ENCODE measurements at places on chromosomes 13 and 19.

- H3K27ac ChIP-seq: no peak overlapping the region
- H3K36me3 ChIP-seq: no peaks in the 10 kb centered on the region
- H3K4me1 ChIP-seq: peaks cover 20% of the 10 kb centered on the region
- no peaks in the 10 kb centered on the region for H3K27me3 ChIP-seq
- H3K4me3 ChIP-seq: no peak overlapping the region
Observed at GRCh38 chr13:38664906-38665305, 22.0 kb upstream of the FREM2 start.

GRCh38 chr19:29054886-29055675, 157.9 kb downstream of the UQCRFS1 start:
- no peak overlapping the region for H3K27ac ChIP-seq
- no peak for DNase-seq
- H3K4me1 ChIP-seq: no peaks in the 10 kb centered on the region
- H3K36me3 ChIP-seq: no peaks in the 10 kb centered on the region

DNA sequence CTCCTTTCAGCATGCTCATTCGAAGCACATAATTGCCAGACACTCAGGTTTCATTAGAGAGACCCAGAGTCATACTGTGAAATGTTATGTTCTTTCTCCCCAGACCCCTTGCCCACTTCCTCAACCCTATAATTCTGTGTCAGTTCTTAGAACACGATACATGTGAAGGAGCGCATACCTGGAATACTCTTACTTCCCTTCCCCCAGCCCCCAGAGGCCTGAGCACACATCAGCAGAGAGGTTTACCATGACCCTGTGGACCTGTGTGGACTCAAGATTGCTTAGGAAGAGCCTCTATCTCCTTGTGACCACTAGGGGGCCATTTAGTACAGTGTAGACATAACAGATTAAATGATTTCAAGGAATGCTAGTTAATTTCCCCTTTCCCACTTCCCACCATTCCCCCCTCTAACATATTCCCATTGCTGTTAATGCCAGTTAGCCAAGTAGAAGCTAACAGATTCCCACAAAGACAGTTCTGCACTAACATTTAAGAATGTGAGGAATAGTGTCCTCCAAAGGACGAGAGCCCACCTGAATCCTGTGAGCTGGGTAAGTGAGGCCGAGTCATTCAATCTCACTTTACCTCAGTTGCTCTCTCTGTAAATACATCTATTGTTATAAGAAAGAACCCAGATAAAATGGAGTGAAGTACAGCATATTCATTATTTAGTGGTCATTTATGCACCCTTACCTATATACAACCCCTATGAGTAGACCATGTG, 154.2 kb upstream of the MAB21L1 start:
- peaks cover 3% of the 10 kb centered on the region for H3K4me1 ChIP-seq
- no peak overlapping the region for H3K27ac ChIP-seq
- H3K27me3 ChIP-seq: no peaks in the 10 kb centered on the region
- no peaks in the 10 kb centered on the region for H3K36me3 ChIP-seq
- no peak overlapping the region for H3K4me3 ChIP-seq

DNA sequence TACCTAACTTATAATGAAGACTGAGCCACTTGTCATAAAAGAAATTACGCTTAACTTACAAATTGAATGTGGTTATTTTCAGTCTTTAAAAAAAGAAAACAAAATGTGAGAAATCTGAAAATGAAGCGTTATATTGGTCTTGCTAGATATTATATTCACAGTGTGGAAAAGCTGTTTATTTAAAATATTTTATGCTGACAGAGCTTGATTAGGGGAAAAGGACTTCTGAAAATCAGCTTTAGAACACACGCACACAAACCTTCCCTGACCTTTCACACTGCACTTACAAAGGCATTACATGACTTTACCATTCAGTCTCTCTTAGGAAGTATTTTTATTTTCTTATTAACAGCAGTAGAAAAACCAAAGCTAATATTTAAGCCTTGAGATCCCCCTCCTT, 461.5 kb downstream of the DIAPH3 start:
- H3K36me3 ChIP-seq: peaks cover 2% of the 10 kb centered on the region
- no peaks in the 10 kb centered on the region for H3K27me3 ChIP-seq
- peaks cover 27% of the 10 kb centered on the region for H3K4me1 ChIP-seq
- peak overlapping the region; percentile 21 for H3K27ac ChIP-seq
- no peak overlapping the region for H3K4me3 ChIP-seq

DNA sequence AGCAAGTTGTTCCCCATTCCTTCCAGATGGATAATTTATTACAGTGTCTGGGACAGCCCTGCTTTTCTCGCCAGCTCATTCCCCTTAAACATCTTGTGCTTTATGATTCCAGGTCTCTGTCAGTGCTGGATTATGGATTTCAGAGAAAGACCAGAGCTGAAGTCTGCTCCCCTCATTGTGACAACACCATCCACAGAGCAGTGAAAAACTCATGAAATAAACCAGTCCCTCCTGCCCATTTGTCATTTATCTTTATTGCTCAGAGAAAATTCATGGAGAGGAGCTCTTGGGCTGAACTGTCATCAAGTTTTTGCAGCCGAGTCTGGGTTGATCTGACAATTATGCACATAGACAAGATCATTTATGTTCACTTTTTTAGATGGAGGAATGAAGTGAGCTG, 92.7 kb upstream of the GPR12 start:
- no peak for DNase-seq
- H3K27me3 ChIP-seq: peaks cover 24% of the 10 kb centered on the region
- H3K27ac ChIP-seq: no peak overlapping the region
- no peak overlapping the region for H3K4me3 ChIP-seq
- no peaks in the 10 kb centered on the region for H3K36me3 ChIP-seq

GRCh38 chr13:111281751-111282311, 38.6 kb upstream of the TEX29 start:
- peaks cover 2% of the 10 kb centered on the region for H3K4me1 ChIP-seq
- no peak overlapping the region for H3K27ac ChIP-seq
- no peak overlapping the region for H3K4me3 ChIP-seq
- no peak for DNase-seq
- no peaks in the 10 kb centered on the region for H3K27me3 ChIP-seq
- H3K36me3 ChIP-seq: peaks cover 24% of the 10 kb centered on the region

DNA sequence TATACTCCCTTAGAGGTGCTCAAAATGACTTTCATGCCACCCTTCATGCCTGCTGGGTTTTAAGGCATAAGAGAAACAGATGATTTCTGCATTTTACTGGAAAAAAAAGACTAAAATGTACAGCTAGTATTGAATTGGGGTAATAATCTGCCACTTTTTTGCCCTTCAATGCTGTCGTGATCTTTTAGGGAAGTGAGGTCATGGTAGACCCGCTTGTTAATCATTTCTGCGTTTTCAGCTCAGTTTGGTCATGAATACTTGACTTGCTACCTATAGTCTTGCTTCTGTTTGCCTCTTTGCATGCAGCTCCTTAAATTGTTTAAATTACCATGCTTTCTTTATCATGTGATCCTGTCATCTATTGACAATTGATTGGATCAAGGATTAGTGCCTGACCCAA, 90.4 kb downstream of the PCCA start:
- H3K36me3 ChIP-seq: peaks cover 3% of the 10 kb centered on the region
- DNase-seq: no peak
- no peaks in the 10 kb centered on the region for H3K27me3 ChIP-seq
- H3K27ac ChIP-seq: no peak overlapping the region

DNA sequence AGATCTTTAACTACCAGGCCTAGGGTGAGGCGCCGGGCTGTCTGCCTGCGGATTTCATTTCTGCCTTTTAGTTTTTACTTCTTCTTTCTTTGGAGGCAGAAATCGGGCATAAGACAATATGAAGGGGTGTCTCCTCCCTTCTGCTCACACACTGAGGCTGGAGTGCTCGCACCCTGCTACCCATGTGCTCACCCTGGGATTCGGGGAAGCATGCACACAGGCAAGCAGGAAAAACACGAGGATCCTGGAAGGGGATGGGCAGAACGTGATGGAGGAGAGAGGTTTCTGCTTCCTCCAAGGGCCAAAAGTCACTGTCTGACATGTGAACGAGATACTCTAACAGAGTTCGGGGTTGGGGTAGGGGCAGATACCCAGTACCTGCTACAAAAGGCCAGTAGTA, 28.4 kb downstream of the ZNF823 start:
- H3K4me3 ChIP-seq: no peak overlapping the region
- no peak for DNase-seq
- peaks cover 6% of the 10 kb centered on the region for H3K36me3 ChIP-seq
- H3K27ac ChIP-seq: no peak overlapping the region

GRCh38 chr19:33152176-33152575, 20.3 kb downstream of the WDR88 start:
- H3K27ac ChIP-seq: no peak overlapping the region
- no peaks in the 10 kb centered on the region for H3K36me3 ChIP-seq
- DNase-seq: no peak
- H3K27me3 ChIP-seq: peaks cover 3% of the 10 kb centered on the region
